Stimulated activated CD4-positive, alpha-beta T cell treated with anti-CD3 and anti-CD28 coated beads, Interleukin-4, amount 100 ng/mL, for 4 hours (primary cell): ENCODE measurements at places on chromosomes 13 and 19.

DNA sequence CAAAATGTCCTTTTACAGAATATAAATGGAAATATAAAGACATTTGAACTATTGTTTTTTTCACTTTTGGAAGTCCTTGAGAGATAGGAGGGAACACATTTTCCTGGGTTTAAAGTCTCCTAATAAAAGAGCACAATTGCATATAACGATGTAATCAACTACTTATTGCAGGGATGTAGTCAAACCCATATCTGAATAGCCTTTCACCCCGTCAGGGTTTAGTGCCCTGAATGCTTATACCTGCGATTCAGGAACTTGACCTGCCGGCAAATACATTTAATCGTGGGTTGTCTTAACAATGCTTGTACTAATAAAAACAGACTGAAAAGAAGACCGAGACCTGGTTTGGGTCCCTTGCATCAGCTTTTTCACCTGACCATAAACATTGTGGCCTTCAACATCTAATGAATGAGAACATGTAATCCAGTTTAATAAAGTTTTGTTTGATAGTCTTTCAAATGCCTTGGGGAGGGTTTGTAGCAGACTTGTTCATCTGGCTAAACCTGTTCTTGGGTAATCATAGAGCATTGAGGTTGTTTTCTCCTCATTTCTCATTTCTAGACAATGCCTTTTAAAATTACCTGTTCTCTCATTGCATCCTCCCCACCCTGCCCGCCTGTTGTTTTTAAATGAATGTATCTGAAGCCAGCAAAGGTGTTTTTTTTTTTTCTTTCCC lies 7.0 kb downstream of the KLF5 start:
- no peak for DNase-seq

GRCh38 chr19:6593651-6594416 lies 2.9 kb upstream of the CD70 start:
- no peak for DNase-seq

DNA sequence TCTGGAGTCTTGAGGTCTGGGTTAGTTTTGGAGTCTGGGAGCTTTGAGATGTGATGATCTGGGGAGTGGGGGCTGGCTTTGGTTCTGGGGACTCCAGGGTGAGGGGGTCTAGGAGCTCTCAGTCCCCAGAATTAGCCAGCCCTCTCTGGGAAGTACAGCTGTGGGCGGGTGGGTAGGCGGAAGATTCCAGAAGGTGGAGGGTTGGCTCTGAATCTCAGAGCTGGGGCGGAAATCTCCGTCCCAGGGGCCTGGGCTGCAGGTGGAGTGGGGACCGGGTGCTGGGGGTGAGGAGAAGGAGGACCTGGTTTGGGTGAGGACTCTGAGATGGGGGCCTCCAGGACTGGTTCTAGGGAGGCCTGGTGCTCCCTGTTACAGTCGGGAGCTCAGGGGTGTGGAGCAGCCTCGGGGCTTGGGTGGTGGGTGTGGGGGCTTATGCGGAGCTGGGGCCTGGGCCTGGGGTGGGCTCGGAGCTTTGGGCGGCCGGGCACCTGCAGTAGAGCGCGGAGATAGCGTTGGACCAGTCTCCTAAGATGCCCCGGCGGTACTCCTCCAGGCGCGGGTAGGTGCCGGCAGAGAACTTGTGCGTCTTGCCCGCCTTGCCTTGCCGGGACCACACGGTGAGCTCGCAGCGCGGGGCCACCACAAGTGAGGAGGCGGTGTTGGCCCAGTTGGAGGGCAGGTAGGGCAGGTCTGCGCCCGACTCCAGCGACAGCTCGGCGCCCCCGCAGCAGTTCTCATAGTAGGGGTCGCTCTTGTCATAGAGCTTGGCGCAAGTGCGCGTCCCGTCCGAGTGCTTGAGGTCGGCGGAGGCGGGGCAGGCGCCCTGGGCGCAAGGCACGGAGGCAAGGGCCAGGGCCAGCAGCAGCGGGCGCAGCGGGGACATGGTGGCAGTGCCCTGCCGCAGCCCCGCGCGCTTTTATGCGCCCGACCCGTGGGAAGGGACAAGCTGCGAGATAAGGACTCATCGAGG lies at the start of gene SYCN:
Gene SYCN, minus strand, starts transcription at position 892 of the 970 bp plus-strand sequence. Its CDS starts 9 bp downstream, at position 883.
- DNase-seq: no peak

DNA sequence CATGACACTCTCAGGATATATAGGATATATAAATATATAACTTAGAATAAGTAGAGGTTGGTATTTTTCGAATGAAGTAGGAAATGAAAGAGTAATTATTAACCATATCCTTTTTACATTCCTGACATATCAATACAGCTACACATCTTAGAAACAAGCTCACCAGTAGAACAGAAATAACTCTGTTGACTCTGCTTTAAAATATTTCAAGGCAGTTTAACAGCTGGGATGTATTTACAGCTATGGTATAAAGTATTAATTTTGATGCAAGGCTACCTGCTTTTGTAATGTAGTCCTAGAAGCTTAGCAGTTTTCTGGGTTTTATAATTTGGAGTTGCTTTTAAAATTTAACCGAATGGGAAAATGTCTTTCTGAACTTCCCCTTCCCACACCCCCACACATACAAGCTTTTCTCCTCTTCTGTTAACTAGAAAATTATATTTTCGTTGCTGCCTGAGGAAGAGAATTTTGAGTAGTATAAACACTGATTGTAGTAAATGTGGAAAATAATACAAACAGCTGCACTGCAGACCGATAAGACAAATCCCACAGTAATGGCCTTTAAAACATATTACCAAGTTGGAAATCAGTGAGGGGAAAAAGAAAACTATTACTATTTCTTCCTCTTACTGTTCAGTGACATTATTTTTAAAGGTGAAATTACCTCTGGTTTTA lies 147.7 kb downstream of the GGACT start:
- DNase-seq: no peak

DNA sequence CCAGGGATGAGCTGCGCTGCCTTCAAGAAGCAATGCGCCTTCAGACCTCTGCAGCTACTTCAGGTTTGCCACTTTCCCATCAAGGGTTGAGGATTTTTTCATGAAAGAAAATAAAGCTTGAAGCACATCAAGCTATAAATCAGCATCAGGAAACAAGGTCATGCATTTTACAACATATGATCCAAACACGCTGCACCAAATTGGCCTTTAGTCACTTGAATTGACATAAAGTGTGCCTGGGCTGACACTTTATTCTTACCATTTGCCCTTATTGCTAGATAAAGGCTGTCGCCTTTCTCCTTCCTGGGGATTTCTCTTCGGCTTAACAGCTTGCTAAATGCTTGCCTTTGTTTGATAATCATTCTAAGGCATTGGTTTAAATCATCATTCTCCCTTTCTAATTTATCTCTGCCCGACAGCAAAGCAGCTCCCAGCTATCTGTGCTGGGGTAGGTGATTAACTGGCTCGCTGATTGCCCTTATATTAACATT lies 87.7 kb downstream of the LHFPL6 start:
- DNase-seq: no peak

- DNase-seq: no peak
Observed at GRCh38 chr13:30837227-30838159, 68.6 kb upstream of the MEDAG start.

GRCh38 chr19:16148443-16149229 lies 5.2 kb downstream of the HSH2D start:
- DNase-seq: no peak

GRCh38 chr13:62512194-62513141 lies 1096.8 kb upstream of the PCDH20 start:
- no peak for DNase-seq

GRCh38 chr13:68304286-68304893 lies 1074.3 kb upstream of the PCDH9 start:
- DNase-seq: no peak

DNA sequence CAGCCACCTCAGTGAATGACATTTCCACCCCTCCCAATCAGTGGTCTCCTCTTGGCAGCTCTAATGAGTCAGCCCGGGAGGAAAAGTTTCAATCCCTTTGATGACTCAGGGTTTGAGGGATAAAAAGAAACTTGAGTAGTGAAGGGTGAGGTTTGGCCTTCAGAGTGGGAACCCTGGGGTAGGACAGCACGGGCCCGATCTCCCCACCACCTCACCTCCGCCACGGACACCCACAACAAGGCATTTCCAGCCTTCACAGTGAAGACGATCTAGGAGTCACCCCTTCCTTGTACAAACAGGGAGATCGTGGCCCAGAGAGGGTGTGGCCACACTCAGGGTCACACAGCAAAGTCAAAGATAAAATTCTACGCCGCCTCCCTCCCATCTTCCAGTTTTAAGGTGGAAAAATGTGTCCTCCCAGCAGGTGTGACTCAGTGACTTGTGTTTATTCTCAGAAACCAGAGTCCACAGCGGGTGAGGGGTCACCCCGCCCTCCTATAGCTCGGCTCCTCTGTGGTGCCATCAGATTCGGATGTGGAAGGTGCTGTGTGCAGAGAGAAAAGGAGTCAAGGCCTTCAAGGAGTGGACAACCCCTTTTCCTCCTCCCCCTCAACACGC lies 12.3 kb downstream of the CIB3 start:
- DNase-seq: no peak

DNA sequence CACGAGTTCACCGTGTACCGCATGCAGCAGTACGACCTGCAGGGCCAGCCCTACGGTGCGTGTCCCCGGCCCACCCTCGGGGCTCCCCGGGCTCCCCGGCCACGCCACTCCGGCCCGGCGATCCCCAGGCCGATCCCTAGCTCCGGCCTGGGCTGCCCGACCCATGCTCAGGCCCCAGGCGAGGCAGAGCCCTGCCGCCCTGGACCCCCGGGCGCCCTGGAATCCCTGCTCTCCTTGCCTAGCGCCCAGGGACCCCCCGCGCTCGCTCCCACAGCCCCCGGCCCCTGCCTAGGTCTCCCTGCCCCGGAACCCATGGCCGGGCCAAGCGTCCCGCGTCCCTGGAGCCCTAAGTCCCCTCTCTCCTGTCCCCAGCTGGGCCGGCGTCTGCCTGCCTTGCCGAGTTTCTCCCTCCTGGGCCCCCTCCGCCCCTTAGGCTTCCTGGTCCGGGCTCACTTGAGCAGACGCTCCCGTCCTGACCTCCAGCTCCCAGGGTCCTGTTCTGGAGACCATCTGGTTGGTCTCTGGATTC lies 494 bp downstream of the NCLN start:
- no peak for DNase-seq

DNA sequence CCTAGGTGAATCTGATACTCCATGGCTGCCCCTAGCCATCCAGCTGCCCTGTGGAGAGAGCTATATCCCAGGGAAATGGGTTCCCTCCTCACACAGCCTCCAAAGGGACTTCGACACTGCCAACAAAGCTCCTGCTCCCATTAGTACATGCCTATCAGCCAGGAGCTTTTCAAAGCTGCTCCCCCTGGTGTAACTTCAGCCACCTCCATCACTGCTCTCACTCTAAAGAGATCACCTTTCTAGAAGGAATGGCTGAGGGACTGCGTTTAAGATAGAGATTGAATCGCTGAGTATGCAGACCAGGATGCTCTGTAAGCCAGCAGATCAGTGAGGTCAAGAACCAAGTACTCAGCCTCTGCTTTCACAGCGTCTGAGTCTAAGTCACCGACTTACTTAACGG lies 213.7 kb downstream of the NALCN start:
- DNase-seq: no peak

DNA sequence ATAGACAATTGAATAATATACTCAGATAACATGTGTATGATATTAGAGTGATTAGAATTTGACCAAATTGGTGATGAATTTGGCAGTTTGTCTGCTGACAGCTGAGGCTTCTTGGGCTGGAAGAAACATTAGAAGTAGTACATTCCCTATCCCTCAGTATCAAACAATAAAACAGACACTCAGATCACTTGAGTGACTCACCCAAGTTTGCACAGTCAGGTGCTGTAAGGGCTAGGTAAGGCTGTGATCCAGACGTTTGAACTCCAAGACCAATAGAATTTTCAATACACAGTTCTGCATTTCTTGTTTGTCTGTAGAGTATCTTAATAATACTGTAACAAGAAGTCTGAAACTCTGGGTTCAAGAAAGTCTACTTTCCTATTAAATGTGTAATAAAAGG lies 223.5 kb downstream of the POSTN start:
- no peak for DNase-seq

GRCh38 chr13:103306163-103306562 lies 239.9 kb upstream of the SLC10A2 start:
- DNase-seq: no peak

DNA sequence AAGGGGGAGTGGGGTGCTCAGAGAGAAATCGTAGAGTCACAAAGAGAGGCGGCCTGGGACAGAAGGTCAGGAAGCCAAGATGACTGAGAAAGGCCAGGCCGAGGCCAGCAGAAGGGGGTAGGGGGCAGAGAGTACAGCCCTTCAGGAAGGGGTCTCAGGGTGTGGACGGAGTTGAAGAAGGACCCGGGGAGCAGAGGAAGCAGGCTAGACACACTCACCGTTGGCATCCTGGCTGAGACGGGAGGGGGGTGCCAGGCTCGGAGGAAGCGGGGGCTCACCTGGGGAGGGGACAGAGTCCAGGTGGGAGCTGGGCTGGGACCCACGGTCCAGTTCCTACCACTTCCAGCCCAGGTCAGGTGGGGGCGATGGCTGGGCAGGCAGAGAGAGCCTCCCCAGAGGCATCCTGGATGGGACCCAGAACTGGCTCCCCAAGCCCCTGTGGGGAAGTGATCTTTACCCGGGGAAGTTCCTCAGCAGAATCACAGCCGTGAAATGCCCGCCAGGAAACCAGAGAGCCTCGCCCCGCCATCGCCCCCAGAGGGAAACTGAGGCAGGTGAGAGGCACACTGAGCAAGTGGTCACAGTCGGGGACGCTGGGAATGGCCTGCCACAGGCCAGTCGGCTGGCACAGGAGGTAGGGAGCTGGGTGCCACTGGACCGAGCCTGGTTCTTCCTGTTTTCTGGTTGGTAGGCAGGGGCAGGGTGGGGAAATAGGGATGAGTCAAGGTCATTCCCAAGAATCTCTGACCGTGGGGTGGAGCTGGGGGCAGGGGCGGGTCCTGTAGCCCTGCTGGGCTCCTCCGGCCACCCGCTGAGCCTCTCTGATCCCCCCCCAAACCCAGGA lies 1.4 kb downstream of the MATK start:
- no peak for DNase-seq

GRCh38 chr19:1232652-1233072 lies 5.1 kb downstream of the CBARP start:
- DNase-seq: no peak

GRCh38 chr13:41809962-41810361 lies 150.9 kb downstream of the VWA8 start:
- no peak for DNase-seq
